ENCODE measurements at places on chromosomes 7 and 10.

GRCh38 chr7:74579800-74580685, 77.5 kb upstream of the GTF2I start:
- no peak for DNase-seq

GRCh38 chr10:38156416-38157269, 62.5 kb downstream of the ZNF37A start:
- no peak for DNase-seq

DNA sequence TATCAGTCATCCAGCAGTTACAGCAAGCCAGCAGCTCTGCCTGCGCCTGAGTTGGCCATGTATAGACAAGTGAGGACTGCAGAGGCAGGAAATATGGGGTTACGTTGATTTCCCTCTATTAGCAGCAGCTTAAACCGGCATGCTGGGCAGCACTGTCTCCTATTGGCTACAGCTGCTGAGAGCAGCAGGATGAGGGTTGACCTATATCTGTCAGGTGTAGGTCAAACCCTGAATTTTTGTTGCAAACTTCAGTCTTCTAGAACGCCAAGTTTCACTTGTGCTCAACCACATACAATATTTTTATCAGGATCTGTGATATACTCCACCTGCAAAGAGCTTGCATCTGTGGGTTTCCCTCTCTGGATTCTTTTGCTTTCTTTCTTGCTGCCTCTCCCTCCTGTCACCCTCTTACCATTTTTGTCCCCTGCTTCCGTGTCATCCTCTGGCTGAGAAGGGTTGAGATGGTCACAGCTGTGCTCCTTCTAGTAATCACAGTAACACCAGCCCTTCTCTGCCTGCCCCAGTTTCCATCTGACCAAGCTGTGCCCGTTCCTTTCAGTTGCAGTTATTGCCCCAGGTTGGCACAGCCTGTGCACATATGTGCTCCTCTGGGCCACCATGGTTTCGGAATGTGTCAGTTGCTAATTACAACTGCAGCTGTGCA, 23.8 kb upstream of the GLCCI1 start:
- no peak for DNase-seq

DNA sequence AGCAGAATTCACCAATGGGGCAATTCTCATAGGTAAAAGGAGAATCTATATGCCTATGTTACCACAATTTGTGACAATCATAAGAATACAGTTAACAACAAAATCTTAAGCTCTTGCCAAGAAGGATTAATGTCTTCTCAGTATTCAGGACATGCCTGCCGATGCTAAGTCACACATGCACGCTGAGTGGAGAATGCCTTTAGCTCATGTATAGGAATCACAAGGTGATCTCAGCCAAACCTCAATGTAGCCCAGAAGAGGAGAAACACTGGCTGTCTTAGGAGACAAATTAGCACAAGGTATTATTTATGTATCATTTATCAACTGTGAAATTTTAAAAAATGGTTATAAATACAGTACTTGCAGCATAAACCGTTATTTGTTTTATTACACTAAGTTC, 2.7 kb downstream of the HTR7 start:
- no peak for DNase-seq

Measured in WTC11 (cell line).